Fibroblast of skin of scalp (primary cell): ENCODE measurements at places on chromosomes 2 and 18.
A peak's percentile ranks its signal among the peaks of the same experiment; 100 is the strongest.

DNA sequence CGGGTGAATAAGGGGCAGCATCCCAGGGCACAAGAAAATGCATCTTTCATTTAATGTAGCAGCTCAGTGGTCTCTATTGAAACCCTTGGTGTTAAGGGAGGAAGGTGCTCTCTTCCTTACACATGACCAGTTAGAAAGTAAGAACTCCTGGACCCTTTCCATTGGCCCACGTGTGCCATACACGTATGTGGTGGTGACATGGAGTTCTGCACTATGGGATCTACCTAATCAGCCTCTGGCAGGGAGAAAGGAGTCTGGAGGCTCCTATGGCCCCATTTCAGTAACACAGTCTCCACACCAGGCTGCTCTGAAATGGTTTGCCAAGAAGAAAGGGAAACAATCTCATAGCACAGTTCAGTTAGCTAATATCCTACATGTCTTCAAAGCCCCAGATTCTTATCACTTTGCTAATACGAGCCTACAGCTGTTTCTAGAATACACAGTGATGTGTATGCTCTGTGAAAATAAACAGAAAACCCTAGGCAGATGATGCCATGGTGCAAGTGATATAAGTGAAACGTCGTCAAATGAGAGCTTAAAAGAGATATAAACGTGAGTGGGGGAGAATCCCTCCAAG, 7.0 kb downstream of the EFEMP1 start:
- DNase-seq, result no peak

DNA sequence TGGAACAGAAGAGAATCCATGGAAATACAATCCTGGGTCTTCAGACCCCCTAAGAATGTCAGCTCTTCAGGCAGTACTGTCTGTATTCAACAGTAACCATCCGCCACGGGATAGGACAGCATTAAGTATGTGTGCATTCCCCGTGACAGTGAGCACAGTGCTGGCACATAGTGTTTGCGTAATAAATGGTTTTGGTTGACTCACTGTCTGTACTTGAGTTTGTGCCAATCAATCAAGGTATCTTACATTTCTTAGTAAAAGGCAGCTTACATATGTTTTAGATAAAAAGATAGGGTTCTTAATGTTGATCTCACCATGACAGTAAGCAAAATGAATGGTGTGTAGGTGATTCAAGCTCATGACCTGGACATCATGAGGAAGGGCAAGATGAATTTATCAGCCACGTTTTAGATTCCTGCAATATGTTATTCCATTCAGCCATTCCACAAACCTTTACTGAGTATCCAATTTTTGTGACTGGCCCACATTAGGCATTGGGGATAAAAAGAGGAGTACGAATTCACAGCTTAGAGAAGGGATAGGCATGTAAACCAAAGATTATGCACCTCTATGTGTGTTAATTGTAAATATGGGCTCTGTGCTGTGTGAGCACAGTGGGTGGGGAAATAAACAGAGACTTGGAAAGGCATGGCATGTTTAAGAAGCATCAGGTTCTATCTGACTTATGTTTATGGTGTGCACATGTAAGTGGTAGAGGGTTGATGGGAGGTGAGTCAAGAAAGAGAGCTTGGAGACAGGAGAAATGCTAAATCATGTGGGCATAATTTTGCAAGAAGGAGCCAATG, 258.8 kb downstream of the SLC8A1 start:
- DNase-seq, result peak; percentile 55

DNA sequence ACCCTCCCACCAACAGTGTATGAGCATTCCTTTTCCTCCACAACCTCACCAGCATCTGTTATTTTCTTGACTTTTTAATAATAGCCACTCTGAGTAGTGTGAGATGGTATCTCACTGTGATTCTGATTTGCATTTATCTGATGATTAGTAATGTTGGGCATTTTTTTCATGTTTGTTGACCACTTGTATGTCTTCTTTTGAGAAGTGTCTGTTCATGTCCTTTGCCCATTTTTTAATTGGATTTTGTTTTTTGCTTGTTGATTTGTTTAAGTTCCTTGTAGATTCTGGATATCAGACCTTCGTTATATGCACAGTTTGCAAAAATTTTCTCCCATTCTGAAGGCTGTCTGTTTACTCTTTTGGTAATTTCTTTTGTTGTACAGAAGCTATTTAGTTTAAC, 59.1 kb downstream of the SP100 start:
- no peak for DNase-seq

DNA sequence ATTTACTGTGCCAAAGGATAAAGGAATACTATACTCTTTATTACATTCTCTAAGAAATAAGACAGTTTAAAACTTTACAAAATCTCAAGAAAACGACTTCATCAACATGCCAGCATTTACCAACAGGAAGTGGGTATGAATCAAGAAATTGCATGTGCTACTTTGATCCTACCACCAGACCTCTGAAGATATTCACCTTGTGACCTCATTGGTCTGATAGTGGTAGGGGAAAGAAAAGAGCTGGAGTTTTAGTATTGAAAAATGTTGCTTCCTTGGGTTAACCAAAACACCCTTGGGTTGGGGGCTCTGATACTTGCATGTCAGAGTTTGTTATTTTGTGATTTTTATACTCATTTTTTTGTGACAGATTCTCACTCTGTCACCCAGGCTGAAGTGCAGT, 84.1 kb upstream of the LPIN2 start:
- DNase-seq, result no peak

GRCh38 chr18:34957119-34957863, 83.9 kb upstream of the MAPRE2 start:
- DNase-seq, result peak; percentile 29

- DNase-seq, result peak; percentile 10
Measured at GRCh38 chr18:34492652-34493051, 217.4 kb upstream of the DTNA start.

DNA sequence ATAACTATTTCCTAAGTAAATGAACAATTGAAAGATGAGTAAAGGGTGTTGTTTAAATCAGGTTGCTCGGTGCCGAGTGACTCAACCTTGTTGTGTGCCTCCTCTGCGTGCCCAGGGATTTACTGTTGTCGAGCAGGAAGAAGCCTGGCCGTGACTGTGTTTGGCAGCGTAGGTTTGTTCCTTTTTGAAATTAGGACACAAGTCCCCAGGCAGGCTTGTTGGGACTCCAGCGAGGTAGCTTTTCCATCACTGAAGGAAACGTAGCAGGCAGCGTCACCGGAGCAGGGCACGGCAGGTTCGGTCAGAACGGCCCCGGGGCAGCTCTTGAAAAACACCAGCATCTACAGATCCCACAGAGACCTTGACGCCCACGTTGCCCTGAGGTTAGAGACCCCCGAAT, 48.6 kb downstream of the TMEM18 start:
- DNase-seq, result no peak

- no peak for DNase-seq
Measured at GRCh38 chr2:226234187-226234586, 565.4 kb downstream of the IRS1 start.

GRCh38 chr2:774436-774835, 97.2 kb upstream of the TMEM18 start:
- DNase-seq, result no peak
